ENCODE measurements at places on chromosomes 5 and 9.

- no peak for DNase-seq
These were observed 813 bp upstream of the SLU7 start for GRCh38 chr5:160419458-160420330.

DNA sequence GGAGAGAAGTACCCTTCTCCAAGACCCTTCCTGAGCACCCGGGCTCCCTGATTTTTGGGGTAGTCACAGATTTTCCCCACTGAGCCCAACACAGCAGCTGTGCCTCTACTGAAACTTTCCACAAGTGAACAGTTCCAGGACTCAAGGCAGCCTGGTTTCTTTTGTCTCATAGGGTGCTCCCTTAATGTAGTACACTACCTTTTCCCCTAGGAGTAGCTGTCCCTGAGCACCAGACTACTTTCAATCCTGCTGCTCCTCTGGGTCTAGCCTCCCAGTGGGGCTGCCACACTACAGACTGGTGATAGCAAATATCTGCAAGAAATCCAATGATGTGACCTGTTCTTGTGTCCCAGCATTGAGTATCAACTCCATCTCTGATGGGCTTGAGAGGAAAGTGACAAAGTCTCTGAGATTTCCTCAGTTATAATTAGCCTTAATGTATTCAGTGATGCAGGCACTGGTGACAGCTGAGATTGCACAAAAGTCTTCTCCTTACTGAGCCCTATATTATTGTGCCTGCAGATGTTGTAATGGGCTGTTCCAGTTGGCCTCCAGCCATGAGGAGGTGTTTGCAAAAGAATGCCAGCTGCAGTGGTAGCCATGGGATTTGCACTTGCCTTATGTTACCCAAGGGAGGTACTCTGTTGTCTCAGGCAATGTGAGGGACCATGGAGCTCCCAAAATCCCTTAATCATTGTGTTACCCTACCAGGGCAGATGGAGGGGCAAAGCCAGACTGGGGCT lies 1802.5 kb downstream of the EFNA5 start:
- DNase-seq, result no peak

GRCh38 chr9:127277099-127277498 lies 12.5 kb downstream of the GARNL3 start:
- DNase-seq, result no peak

DNA sequence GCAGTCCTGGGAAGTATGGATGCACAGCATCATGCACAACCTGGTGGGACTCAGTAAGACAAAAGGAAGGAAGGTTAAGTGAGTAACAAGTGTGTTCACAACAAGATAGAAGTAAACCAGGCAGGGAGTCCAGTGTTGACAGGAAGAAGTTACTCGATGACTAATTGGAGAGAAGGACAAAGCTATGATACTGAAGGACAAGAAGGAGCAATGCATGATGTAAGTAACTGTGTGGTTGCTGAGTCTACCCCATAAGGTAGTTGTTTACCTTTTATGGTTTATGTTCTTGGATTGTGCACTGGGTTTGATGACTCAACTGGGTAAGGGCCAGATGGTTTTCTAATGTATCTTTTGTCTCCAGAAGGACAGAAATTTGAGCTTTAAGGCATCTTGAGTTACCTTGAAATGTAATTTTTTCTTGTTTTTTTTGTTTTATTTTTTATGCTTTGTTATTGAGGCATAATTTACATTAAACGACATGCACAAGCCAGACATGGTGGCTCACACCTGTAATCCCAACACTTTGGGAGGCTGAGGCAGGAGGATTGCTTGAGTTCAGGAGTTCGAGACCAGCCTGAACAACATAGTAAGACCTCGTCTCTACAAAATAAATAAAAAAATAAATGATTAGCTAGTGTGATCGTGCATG lies 89.2 kb upstream of the CAST start:
- DNase-seq, result no peak

DNA sequence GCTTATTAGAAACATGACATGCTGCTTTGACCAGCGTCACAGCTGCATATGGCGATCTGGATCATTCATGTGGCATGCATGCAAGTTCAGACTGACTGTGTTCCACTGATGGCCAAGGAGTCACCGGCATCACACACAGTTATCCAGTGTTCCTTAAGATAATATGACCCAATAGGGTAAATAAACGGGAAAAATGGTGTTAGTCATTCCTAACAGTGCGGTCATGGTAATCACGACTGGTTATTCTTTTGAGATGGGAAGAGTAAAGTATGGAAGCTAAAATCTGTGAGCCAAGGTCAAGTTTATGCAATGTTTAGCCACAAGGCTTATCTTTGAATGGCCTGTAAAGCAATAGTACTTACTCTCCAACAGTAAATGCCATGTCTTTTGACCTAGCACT lies 29.3 kb upstream of the LVRN start:
- DNase-seq, result no peak

GRCh38 chr5:42970636-42971559 lies 69.2 kb downstream of the ANXA2R start:
- peak; percentile 30 for DNase-seq

DNA sequence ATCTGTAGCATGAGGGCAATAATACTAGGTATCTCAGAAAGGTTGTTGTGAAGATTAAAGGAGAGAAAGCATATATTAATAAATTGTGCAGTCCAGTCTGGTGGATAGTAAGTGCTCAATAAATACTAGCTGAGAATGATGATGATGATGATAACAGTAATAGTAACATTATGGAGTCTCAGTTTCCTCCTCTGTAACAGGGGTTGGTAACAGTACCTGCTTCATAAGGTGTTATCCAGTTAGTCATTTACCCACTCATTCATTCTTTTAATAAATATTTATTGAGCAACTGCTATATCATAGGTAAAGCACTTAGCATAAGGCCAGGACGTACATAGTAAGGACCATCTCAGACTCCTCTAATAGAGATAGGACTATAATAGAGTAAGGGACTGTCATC lies 7.6 kb downstream of the SLC6A7 start:
- DNase-seq, result no peak

Data from HuH-7 (cell line).